Glomerular endothelial cell (primary cell): ENCODE measurements at places on chromosomes 6 and 20. TPM values are rescaled to one million over a fixed set of nuclear protein-coding genes. Genes with fewer than 3 reads are reported as not detected.

DNA sequence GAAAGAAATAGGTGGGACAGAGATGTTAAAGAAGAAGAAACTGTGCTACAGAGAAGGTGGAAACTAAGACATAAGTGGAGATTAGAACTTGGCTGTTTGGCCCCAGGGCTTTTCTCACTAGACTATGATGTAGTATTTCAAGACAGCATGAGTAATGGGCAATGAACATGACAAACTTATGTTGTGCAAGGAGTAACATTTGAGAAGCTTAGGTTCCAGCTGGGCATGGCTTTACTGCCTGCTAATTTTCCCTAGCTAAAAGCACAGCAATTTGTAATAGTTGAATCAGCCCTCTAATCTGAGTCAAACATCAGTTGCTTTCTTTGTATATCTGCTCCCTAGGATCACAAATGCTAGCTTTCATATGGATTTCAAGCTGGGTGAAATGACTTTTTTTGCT, 294.3 kb upstream of the BMP2 start:
- no peak for DNase-seq

Gene TTLL9
- total RNA-seq = 0.23 and 0.29 TPM in 2 replicates

Gene MATN4
- total RNA-seq = not detected in 2 replicates

Gene NEDD9
- 87.6 and 149 TPM in 2 replicates for total RNA-seq

GRCh38 chr6:63441266-63441956, 121.6 kb upstream of the LGSN start:
- no peak for DNase-seq

DNA sequence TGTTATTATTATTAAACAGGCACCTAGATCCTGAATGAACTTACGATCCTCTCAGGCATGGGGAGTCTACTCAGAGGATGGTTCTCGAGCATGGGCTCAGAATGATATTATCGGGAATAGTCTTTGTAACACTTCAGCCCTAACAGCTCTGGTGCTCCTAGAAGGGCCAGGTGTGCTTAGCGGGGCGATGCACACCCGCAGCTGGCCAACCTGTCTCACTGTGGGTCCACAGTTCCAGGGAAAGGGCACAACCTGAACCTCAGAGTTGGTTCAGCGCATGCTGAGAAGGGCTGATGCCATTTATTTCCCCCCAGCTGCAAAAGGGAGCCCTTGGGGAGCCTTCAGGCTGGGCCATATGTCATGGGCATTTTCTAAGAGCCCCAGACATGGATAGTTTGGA, 26.2 kb downstream of the RRAGD start:
- DNase-seq = no peak

DNA sequence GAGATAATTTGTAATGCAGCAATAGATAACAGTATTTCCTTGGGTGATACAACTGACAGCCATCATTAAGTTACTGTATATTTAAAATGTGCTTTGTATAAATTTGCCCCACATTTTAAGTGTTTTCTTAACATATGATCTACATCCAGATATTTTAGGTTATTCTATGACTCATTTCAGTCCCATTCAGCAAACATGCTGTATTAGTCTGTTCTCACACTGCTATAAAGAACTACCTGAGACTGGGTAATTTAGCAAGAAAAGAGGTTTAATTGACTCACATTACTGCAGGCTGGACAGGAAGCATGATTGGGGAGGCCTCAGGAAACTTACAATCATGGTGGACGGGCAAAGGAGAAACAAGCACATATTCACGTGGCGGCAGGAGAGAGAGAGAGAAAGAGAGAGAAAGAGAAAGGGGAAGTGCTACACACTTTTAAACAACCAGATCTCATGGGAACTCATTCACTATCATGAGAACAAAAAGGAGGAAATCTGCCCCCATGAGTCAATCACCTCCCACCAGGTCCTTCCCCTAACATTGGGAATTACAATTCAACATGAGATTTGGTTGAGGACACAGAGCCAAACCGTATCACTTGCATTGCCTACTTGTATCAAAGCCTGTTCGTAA, 9.6 kb upstream of the CHD6 start:
- DNase-seq = no peak

DNA sequence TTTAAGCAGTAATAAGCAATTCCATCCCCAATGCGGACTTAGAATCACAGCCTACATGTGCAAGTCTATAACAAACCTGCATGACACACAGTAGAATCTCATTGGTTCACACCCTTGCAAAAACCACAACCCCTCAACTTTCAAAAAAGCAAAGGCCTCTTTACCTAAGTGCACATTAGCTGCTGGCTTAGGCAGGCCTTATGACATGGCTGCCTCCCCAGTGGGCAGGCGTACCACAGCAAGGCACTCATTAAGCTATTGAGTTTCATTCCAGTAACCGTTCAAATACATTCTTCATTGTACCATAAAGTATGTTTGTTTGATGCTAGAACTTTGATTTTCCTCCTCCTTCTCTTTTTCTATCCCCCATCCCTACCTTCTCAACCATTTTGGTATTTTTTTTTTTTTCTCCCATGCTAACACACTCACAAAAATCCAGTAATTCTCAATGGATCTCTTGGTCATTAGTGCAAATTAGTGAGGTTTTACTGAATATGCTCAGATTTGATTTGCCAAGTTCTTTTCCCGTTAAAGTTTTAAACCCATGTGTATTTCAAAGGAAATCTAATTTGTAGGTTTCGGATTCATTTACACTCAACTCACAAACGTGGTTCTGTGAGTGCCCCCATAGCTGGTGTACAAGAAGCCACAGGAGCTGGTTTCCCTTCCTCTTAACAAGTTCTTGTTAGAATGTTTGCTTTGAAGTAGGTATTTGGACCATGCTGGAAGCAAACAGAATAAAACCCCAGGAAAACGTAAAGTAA, 460.4 kb upstream of the RUNX2 start:
- DNase-seq = no peak

Gene C6orf15
- not detected in 2 replicates for total RNA-seq

DNA sequence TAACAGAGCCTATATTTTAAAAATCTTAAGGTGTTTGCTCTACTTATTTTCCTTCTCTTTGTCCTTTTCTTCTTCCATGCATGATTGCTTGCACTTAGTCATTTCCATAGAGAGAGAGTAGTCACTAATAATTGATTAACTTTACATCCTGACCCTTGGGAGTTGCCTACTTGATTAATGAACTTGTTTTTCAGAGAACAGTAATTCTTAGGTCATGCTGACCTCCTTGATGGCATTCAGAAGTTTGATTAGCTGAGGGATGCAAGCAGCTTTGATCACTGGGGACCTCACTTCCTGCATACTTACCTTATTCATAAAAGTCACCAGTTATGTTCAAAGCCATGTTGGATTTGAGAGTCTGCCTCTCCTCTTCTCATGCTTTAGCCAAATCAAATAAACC, 715.6 kb upstream of the ID4 start:
- DNase-seq = no peak

GRCh38 chr6:46684771-46685170, 2.9 kb upstream of the TDRD6 start:
- no peak for DNase-seq

DNA sequence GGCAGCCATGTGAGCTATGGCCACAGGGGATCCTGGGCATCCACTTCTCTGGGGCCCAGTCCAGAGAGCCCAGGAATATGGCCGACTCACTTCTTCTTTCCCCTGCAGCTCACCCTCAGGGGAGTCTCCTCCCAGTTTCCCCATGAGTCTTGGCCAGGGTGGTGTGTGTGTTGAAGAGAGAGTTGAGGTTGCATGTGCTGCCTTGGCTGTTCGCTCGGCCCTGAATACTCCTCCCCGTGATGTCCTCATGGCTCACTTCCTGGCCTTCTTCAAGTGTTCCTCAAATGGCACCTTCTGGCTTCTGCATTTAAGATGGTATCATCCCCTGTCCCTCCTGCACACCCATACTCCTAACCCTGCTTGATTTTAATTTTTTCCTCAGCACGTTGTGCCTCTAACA, 3.2 kb upstream of the TREML1 start:
- DNase-seq = no peak

GRCh38 chr6:20564269-20564668, 30.0 kb downstream of the CDKAL1 start:
- no peak for DNase-seq

GRCh38 chr20:61588411-61589385, 336.6 kb downstream of the CDH4 start:
- DNase-seq = peak; percentile 9

DNA sequence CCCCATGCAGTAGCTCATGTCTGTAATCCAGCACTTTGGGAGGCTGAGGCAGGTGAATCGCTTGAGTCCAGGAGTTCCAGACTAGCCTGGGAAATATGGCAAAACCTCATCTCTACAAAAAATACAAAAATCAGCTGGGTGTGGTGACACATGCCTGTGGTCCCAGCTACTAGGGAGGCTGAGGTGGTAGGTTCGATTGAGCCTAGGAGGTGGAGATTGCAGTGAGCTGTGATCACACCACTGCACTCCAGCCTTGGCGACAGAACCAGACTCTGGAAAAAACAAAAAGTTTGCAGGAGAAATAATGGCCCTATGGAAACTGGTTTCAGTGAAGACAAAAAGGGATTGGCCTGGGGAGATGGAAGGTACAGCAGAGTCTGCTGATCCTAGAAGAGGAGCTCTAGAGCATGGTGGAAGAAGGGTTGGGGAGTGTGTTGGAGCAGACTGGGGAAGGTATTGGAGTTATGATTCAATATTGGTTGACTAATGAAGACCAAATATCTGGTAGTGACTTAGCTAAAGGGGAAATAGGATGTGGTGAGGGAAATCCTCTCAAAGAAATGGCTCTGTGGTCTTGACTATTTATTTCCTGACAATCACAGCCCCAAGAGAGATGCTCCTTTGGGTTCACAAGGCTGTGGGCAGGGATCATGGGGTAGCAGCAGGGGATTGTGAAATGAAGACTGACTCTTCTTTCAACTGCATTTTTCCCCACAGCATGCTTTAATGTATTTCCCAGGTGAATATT, 281.9 kb downstream of the UTRN start:
- no peak for DNase-seq

DNA sequence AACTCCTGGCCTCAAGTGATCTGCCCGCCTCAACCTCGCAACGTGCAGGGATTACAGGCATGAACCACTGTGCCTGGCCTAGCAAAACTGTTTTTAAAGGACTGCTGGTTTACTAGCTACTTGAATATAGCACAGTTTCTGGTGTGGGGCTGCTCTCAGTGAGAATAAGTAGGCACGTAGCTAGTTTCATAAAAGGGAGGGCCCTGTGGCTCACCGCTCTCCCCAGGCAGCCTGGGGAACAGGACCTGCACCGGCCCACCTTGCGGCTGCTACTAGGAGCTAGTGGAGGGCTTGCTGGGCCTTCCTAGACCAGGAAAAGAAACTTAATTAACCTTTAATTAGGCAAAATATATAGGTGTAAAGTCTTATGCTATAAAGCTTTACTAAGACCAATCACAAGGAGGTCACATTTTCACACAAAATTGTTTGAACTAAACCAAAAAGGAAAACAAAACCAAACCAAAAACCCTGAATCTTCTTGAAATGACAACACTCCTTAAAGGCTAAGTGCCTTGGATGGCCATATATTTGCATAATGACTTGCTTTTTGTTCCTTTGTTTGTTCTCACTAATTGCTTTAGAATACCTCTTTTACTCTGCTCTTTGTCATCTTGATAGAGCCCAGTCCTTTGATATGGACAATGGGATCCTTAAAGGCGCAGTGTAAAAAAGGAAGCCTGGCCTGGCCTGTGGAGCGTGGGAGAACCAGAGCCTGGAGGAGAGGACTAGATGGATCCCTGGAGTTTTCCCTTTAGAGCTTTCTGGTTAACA, 69.5 kb upstream of the SAMD5 start:
- no peak for DNase-seq

Gene RARS2
- 22.2 and 27.8 TPM in 2 replicates for total RNA-seq

- DNase-seq = no peak
Measured at GRCh38 chr6:134391205-134391604, 73.3 kb upstream of the SGK1 start.

Gene ZSWIM3
- total RNA-seq = 6.2 and 6.7 TPM in 2 replicates

Gene GRIK2
- 0.39 and 5.7 TPM in 2 replicates for total RNA-seq

Gene KCNK5
- total RNA-seq = not detected in 2 replicates

- DNase-seq = no peak
Measured at GRCh38 chr20:24077145-24077544, 88.6 kb upstream of the GGTLC1 start.

DNA sequence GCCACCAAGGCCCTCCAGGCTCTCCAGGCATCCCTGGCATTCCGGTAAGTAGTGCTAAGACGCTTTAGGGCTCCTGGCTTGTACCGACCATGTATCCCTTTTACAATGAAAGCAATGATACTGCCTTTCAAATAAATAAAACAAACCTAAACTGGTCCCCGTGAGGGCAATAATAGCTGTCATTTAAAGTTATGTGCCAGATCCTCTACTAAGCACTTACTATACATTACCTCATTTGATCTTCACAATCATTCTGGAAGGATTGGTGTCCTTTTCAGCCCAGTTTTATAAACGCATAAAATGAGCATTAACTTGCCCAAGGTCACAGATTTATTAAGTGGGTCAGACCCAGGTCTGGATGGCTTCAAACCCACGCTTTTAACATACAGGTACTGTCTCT, 114.7 kb downstream of the COL9A1 start:
- DNase-seq = no peak

DNA sequence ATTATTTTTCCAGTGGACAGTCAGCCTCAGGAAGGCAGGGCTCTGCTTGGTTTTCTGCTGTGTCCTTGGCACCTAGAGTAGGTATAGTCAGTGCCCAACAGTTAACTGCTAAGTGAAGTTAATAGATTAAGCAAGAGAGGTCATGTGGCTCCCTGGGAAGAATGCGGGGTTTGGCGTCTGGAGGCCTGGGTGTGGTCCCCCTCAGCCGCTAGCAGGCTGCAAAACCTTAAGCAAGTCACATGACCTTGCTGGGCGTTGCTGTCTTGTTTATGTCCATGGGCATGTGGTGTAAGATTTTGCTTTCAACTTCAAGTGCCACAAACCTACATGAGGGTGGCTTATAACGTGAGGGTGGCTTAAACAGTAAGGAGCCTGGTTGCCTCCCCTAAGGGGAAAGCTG, 75.5 kb upstream of the SCP2D1 start:
- no peak for DNase-seq
